Activated T-cell treated with anti-CD3 and anti-CD28 coated beads for 24 hours (primary cell): ENCODE measurements at places on chromosomes 7 and 10.

DNA sequence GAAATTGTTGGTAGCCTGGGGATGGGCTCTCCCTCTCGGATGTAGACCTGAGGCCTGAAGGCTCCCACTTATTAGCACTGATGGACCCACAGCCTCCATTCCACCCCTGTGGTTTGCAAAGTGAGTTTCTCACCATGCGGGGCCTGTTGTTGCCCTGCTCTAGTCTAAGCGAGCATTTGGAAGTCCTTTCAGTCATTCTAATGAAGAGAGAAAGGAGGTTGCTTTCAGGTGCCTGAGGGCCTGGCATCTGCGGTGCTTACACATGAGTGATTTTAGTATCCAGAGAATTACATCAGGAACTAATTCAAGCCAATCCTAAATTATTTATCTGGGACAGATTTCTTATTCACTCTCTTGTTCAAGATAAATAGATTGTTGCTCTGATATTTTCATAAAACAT is 61.6 kb downstream of the NAMPT start:
- DNase-seq: no peak

DNA sequence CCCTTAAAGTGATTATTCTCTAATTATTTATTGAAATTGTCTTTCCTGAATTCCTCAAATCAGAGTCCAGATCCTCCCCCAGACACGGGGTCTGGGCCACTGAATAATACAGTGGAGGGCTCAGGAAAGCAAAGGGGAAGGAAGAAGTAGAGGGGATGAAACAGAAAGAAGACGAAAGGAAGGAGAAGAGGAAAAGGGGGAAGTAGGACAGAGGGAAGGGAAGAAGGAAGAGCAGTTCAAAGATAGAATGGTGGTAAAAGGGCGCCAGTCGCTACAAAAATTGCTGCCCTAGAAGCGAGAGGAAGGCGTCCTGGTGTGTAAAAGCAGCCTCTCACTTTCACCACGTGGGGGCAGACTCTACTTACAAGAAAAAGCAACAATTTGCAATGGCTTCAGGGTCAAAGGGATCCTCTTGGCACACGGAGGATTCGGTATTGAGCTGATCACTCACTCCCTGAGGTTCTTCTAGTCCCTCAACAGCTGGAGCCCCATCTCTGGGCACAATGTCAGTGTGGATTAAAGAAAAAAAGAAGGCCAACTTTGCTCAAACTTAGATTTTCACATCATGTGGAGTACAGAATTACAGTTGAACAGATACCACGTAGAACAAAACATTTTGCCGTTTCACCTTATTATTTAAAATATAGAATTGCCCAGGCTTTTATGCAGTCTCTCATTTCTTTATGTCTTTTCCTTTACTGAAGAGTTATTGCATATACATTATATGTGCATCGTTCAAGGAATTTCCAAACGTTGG is 31.4 kb upstream of the NPVF start:
- DNase-seq: peak; percentile 62

- DNase-seq: no peak
These were observed 66.9 kb downstream of the ZNRF2 start for GRCh38 chr7:30351286-30351685.

DNA sequence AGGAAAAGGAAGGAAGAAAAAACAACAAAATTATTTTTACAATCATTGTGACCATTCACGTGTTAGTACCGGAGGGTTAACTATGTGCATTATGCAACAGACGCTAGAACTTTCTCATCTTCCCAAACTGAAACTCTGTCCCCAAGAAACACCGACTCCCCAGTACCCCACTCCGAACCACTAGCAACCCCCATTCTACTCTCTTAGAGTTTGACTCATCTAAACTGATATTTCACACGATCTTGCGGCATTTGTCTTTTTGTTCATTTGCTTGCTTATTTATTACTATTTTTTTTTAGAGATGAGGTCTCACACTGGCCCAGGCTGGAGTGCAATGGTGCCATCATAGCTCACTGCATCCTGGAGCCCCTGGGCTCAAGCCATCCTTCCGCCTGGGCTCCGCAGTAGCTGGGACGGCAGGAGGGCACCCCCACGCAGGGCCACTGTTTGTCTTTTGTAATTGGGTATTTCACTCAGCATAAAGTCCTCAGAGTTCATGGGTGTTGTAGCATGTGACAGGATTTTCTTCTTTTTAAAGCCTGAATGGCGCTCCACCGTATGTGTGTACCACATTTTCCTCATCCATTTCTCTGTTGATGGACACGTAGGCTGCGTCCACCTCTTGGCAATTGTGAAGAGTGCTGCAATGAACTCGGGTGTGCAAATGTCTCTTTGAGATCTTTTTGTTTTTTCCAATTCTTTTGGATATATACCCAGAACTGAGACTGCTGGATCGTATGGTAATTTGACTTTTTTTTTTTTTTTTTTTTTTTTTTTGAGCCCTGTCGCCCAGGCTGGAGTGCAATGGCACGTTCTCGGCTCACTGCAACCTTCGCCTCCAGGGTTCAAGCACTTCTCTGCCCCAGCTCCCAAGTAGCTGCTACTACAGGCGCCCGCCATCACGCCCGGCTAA is 9.5 kb downstream of the MNX1 start:
- DNase-seq: no peak

DNA sequence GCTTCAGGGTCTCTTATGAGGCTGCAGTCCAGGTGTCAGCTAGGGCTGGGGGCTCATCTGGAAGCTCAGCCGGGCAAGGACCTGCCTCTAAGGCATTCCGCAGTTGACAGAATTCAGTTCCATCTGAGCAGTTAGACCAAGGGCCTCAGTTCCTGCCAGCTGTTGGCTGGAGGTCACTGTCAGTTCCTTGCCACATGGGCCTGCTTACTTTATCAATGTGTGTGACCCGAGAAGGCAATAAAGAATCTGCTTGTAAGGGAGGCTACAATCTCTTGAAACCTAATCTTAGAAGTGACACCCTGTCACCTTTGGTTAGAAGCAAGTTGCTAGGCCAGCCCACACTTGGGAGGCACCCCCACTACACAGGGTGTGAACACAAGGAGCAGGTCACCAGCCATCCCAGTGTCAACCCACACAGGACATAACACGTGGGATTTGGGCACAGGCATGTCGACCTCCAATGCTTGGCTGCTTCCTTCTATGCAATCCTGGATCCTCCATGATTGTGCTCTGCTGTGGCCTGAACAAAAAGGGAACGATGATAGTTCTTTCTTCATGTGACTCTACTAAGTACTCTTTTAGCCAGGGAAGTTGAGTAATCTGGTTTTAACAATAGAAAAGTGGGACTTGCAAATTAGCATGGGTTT is 41.8 kb downstream of the MTURN start:
- no peak for DNase-seq

DNA sequence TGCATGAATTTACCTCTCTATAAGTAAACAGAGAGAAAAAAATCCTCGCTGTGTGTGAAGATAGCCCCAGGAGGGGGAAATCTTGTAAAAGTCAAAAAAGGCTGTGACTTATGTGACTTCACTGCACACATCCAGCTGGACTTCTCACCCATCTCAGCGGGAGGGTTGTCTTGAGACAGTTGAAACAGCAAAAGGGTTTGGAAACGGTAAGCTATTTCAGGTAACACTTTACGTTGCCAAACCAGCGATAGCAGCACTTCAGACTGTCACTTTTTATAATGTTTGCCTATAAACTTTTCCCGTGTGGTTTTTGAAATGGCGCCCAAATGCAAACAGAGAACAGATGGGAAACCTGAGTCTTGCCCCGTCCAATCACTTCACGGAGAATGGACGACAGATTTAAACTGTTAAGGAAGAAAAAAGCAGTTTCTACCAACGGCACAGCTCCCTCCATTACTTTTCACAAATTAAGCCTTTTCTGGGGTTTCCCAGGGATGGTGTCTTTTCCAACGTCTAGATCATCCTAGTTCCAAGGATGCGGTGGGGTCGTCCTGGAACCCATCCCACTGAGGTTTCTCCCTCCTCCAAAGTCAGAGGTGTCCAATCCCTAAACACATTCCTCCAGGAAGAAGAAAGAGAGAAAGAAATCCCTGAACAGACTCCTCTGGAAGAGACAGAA is 25.2 kb downstream of the FGFR2 start:
- DNase-seq: no peak

DNA sequence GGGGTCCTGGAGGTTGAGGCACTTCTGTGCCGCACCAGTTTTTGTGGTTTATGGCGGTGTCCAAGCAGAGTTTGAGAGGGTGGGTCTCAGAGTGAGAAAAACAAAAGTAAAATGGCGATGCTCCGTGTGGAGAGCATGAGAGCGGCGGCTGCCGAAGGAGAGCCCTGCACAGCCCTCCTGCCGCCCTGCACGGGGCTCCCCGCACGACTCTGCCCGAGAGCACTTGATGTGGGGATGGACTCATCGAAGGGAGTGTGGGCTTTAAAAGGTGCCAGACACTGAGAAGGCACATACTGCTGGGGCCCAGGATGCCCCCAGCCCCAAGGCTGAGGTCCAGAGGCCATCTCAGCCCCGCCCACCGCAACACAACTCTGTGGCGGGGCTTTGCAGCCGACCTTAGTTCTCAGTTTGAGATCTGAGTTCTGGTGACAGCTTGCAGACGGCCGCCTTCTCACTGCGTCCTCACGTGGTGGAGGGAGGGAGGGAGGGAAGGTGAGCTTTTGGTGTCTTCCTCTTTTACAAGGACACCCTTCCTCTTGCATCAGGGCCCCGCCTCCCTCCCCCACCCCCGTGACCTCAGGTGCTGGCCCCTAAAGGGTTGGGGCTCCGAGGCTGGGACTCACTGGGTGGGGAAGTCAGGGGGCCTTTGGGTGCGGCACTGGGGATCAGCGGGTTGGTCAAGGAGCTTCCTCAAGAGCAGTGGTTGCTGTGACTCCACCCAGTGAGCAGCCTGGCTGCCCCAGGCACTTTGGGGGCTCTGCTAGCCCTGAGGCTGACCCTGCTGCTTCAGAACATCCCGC is 69.1 kb downstream of the NKX6-2 start:
- DNase-seq: no peak

GRCh38 chr7:136251826-136252225 is 274.7 kb upstream of the MTPN start:
- DNase-seq: no peak

DNA sequence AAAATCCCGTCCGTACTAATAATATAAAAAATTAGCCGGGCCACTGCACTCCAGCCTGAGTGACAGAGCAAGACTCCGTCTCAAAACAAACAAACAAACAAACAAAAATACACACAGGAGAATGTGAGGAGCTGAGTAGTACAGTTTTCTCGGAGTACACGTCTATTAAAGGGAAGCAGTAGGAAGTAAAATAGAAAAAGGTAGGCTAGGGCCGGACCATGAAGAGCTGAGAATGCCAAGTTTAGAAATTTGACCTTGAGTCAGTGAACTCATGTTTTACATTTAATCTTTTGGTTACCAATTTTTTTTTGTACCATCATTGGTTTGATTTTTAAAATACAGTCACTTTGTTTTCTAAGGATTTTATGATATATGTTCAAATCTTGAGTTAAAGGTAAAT is 64.1 kb downstream of the KAT6B start:
- no peak for DNase-seq

GRCh38 chr7:30657131-30657530 is 25.1 kb downstream of the CRHR2 start:
- DNase-seq: no peak

DNA sequence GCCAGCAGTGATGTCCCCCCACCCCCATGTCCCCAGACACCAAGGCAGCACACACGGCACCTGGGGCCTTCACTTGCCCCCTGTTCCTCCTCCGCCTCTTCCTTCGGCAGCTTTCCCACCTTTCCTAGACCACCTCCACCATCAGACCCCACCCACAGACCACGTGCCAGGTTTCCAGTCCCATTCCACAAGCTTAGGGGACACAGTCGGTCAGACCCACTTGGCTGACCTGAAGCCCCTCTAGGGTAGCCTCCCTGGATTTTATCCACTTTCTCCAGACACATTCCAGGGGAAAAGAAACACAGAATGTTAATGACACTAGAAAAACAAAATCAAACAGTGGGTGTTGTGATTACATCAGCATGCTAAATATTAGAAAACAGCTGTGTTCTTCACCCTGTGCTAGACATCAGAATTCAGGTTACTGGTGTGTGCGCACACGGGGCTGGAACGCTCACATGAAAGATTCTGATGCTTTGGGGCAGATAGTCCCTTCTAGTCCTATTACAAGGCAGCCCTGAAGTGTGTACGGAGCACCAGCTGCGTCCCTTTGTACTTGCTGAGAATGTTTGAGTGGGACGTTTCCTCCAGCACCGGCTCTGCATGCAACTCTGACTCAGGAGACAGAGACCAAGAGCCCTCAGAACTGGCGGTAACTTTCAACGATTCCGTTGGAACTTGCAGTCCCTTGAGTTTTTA is 75.5 kb upstream of the PPP2R2D start:
- no peak for DNase-seq

DNA sequence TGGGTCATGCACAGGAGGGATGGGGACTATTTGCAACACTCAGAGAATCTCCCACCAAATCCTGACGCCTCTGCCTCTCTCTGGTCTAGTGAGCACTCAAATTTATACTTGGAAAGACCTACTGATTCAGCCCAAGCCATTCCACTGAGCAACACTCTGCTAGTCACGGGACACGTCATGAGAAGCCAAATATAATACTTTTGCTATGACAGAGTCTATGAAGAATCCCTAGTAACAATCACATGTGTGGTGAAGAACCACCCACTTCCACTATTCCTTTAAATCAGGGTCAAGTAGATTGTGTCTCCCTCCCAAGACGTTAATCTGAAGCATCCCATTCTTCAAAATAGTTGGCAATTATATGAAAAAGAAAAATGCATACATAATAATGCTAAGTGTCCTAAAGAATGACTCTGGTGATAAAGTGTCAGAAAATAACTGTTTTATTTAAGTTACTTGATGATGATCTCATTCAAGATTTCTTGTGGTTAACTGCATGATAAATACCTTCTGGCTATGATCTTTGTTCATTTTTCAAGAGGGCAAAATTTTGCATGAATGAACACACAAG is 28.5 kb downstream of the CHCHD3 start:
- DNase-seq: no peak

- DNase-seq: no peak
These were observed 18.7 kb downstream of the CCDC136 start for GRCh38 chr7:128810473-128810872.

GRCh38 chr7:135708041-135708440 is 19.9 kb downstream of the SLC13A4 start:
- no peak for DNase-seq

- DNase-seq: no peak
These were observed 29.5 kb downstream of the BAG3 start for GRCh38 chr10:119680650-119681081.

DNA sequence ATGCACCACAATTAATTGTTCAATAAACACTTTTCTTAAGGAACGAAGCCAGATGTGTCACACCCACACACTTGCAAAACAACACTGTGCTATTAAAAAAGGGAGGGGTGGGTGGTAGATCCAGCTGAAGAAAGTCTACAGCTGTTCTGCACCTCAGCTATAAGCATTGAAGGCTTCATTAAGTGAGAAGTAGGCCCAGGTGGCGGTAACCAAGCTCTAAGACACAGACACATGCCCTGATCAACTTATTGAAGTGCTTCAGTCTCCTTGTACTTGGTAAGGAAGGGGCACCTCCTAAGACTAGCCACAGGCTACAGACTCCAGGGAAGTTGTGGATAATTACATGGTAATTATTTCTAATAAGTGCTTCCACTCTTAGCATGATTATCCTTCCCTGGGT is 4.5 kb upstream of the CPVL start:
- no peak for DNase-seq
